Ovary (tissue), 10 donors: ENCODE measurements at places on chromosomes 7 and 10.

GRCh38 chr10:69107699-69108098, 16.3 kb upstream of the VPS26A start:
- DNase-seq = no peak

GRCh38 chr7:27750316-27750715, 10.4 kb downstream of the TAX1BP1 start:
- no peak for DNase-seq

DNA sequence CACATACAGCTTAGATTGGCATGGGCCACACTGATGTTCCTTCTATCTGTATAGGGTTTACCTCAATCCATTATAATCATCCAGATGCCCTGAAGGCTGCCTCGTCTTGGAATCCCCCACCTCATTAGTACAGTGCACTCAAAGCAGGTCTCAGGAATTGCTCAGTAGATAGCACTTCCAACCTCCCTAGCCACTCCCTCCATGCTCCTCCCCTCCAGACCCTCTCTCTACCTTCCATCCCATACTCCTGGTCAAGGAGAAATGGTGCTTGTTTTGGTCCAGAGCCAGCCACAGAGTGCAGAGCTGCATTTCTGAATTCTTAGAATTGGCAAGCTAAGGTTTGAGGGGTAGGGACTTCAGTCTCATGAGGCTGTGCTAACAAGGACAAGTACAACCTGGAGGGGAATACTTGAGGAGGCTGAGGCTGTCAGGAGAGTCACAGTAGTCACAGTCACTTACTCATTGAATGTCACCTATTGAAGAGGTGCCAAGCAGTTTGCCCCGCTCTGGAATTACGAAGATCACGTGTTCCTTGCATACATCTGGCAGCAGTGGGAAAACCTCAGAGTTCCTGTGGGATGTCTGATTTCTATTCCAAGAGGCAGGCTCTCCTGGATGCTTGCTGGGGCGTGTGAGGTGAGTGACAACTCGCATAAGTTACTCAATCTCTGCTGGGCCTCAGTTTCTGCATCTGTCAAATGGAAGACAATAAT, 60.7 kb upstream of the ZNF746 start:
- no peak for DNase-seq

DNA sequence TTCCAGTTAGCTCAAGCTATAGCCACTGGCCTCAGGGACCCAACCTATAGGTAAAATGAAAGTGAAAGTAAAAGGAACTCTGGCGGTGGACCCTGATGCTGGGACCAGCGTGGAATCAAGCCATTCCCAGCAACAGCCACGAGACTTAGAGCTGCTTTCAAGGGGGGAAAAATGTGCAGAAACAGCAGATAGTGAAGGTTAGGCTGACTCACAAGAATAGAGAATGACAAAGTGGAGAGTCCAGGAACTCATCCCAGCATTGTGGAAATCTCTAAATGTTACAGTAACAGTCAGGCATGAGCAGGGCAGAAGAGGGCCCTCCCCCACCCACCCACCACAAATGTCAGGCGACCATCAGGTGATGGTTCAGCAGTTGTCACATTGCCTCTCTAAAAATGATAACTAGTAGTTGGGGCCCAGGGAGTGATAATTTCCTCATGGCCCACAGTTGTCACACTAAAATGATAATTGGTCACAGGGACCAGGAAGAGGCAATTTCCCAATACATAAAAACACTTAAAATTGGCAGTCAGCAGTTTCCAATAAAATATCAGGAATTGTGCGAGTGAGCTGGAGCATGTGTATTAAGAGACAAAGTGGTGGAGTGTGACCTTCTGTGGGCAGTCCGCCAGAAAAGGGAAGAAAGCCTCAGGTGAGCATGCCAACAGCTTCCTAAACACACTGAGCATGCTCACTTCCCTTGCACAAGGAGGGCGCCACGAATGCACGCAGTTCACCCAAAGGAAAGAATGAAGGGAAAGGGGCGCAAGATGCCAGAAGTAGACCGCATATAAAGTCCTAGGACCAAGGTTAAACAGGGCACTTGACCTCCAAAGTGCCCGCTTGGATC, 129.8 kb upstream of the PPP1R3A start:
- no peak for DNase-seq

- no peak for DNase-seq
Measured at GRCh38 chr10:109029870-109030269, 893.4 kb downstream of the XPNPEP1 start.

DNA sequence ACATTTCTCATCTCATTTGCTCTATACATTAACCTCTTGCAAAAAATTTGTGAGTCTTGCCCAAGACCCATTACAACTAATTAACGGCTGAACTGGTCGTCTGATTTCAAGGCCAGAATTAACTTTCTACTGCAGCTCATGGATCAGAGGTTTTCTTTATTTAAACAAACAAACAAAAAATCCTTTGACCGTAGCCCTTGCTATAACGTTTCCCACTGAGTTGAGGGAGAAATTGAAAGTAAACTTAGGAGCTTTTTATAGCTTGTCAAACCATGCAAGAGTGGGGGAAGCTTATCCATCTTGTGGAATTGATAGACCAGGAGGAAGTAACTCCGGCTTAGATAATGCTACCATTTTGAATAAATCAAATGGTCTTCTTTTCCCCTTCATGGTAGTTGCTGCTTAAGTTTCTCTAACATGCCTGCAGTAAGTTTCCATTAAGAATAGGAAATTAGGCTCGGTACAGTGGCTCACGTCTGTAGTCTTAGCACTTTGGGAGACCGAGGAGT, 3.3 kb downstream of the SRGN start:
- no peak for DNase-seq

GRCh38 chr10:118754229-118754555, 578 bp downstream of the CACUL1 start:
- no peak for DNase-seq

DNA sequence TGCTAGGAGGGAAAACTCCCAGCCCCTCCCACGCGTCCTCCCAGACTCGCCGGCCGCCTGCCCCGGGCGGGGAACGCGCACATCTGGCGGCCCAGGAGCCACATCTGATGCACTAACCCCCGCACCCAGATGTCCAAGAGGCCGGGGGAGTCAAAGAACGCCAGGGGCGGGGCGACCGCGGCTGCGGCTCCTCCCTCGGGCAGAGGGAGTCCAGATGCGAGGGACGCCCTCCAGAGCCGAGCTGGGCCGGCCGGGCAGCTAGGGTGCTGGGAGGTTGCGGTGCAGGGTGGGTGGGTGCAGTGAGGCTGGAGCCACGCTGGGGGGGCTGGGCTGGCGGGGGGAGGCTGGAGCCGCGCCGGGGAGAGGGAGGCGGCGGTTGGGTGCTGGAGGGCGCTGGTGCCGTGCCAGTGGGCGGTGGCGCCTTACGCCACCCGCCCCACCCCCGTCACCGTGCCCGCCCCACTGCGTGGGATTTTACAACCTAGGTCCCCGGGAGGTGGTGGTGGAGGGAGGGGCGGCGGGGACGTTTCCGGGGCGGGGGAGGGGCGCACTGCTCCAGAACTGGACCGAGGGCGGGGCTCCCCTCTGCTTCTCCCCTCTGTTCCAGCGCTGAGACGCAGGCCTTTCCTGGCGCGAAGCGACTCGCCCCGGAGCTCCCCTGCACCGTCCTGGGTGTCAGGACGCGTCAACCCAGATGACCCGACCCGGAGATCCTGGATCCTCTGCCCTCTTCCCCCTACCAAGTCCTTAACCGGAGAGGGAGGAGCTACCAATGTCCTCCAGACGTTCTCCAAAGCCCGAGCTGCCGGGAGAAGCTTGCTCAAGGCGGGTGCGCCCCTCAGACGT, 109.1 kb downstream of the REEP3 start:
- peak; percentile 92 for DNase-seq

GRCh38 chr7:143096146-143096545, 35.7 kb upstream of the PIP start:
- DNase-seq = no peak

DNA sequence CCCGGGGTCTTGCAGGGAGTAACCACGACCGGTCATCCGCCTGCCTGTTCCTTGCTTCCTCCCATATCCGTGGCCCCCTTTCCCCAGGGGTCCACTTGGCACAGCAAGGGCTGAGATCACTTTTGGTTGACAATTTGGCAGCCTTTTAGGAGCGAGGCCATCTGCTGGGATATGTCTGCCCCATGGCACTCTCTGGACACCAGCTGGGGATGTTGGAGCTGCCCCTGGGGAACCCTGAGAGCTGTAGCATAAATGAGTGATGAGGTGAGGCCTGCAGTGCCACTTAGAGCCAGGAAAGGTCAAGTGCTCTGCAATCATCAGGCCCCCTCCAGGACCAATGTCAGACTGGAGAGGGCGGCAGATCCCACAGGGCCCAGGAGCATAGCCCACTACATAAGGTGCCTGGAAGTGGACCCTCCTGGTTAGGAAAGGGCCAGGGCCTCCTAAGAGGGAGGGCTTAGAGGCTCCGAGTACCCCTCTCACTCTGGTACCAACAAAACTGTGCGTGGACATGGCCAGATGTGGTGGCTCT, 92.1 kb downstream of the HIP1 start:
- DNase-seq = no peak

- DNase-seq = no peak
Measured at GRCh38 chr10:129648856-129649255, 181.8 kb downstream of the MGMT start.

GRCh38 chr10:60139798-60140566, 233.6 kb upstream of the CCDC6 start:
- no peak for DNase-seq

DNA sequence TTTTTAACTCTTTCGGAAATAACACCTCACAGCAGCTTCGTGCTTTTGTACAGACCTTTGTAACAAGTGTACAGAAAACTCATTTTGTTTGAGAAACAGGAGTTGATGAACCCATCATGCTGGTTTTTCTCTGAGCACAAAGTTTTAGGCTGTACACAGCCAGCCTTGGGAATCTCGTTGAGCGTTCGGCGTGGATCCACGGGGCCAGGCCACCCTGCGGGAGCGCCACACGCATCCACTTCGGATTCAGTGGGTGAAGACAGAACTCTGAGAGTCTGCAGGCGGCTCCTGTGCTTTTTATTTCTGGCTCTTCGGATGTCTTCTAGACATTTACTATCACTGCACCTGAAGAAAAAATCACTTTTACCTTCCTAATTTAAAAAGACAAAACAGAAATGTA, 131.2 kb downstream of the SMURF1 start:
- no peak for DNase-seq

DNA sequence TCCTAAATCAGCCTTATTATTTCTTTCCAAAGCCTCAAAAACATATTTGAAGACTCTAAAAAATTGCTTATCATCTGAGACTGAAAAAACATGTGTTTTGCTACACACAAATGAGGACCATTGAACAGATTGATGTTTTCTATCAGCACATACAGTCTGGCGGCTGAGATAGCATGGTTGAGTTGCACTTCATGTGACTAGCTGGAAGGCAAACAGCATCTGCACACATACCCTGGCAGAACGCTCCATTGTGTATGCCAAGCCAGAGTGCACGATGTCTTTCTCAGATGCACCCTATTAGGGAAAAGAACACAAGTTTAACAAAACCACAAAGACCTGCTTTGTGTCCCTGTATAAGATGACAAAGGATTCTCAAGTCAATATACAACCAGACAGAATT, 33.0 kb downstream of the FAM25A start:
- no peak for DNase-seq

DNA sequence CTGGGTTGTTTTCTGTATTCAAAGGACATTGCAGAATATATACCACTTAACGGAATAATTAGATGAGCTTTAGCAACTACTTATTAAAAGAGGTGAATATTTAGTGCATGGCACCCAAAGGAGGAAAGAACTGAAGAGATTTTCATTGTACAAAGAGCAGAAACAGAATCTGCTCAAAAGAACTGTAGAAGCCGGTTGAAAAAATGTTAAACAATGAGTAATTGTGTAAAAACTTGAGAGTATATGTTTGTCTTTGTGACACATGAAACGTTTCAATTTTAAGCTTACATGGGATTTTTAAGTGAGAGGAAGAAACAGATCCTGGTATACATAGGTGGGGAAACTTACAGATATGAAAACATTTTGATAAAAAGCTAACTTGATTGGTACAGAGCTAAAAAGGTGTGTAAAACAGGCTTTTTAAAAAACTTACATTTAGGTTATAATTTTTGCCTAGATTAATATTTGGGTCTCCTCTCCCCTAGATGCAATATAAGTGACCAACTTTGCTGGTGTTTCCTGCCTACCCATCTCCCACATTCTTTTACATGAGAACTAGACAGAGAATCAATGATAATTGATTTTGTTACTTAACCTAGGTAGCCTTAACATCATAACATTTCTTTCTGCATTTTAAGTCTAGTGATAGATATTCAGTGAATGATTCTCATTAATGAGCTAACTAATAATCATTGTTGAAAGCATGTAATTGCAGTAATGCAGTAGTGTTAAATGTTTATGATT, 6.8 kb downstream of the ARL5B start:
- no peak for DNase-seq

- DNase-seq = no peak
Measured at GRCh38 chr10:7519351-7519750, 108.5 kb upstream of the SFMBT2 start.
